Common myeloid progenitor, CD34-positive (primary cell): ENCODE measurements at places on chromosomes 3 and 15.

DNA sequence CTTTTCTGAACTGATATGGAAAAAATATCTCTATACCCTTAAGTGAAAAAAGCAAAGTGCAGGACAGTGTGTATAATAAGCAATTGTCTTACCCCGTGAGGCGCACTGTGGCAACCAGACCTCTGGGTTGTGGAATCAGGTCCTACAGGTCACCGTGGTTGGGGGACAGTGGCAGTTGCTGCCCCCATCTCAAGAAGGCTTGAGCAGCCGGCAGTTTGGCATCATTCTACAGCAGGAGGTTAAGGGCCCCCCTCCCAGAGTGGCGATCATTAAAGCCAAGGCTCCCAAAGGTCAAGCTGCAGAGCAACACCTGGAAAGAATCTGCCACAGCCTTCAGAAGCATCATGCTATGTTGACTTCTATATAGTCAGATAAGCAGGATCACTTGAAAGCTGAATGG lies 56.1 kb upstream of the HERC1 start:
- no peak for DNase-seq

- DNase-seq: no peak
These were observed 302.1 kb downstream of the FHIT start for GRCh38 chr3:60949146-60949545.

GRCh38 chr3:106985721-106986120 lies 391.5 kb upstream of the CCDC54 start:
- no peak for DNase-seq

DNA sequence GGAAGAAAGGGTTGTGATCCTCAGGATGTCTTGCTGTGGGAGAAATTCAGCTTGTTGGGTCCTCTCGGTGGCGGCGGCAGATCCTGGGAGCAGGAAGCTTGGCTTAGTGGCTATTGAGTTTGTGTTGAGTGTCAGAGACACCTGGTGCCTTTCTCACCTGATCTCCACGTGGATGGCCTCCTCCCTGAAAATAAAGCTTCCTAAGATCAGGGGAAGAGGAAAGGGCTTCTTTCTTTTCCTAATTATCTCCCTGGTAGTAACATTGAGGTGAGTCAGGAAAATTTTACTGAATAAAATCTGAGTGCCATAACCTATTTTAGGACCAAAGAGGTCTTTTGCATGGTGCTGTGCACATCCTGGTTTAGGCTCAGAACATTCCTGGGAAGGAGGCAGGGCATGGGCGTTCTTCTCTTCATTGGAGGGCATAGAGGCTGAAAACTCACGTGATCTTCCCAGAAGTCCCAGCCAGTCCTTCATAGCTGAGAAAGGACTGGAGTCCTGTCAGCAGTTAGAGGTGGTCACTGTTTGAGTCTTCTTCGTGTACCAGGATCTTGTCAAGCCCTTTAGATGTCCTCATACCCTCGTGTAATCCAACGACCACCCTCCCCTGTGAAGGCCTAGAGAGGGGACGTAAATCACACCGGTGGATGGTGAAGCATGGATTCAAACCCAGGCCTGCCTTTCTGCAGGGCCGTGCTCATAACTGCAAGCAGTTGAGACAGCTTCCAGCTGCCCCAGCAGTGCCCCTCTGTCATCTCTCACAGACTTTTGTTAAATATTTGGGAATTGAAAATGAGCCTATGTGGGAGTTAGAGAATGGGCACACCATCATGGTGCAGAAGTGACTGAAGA lies 1.1 kb downstream of the CMTM8 start:
- DNase-seq: no peak
